ENCODE measurements at places on chromosomes 11 and 22.
A peak's percentile ranks its signal among the peaks of the same experiment; 100 is the strongest.

DNA sequence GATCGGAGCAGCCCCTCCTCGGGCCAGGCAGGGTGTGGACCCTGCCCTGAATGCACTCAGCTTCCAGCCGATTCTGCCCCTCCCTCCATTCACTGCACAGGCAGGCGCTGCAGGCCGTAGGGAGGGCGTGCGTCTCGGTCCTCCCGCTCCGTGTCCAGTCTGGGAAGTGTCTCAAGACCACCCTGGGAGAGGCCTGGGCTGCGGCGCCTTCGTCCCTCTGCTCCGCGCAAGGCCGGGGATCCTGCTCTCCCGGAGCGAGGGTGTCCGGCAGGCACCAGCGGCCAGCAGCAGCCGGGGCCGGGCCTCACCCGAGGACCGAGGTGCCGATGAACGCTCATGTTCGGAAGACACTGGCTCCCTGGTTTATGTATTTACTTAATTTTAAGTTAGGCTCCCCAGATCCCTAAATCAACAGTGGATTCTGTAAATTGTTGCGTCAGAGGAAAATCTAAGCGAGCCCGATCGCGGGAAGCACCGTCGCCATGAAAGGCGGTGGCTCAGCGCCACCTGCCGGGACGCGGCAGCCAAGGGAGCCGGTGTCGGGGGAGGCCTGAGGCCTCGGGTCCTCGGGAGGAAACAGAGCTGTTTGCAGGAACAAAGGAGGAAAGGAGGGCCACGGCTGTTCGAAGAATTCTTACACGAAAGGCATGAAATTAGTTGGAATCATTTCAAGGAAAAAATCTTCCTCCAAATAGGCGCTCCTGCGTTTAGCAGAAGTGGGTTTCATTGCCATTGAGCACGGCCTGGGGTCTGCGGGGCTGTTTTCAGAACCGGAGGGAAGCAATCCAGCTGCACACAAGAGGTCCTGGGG lies 195.3 kb downstream of the BRD1 start:
- peak; percentile 77 for DNase-seq

GRCh38 chr11:13552784-13553183 lies 57.0 kb upstream of the PTH start:
- DNase-seq: no peak

DNA sequence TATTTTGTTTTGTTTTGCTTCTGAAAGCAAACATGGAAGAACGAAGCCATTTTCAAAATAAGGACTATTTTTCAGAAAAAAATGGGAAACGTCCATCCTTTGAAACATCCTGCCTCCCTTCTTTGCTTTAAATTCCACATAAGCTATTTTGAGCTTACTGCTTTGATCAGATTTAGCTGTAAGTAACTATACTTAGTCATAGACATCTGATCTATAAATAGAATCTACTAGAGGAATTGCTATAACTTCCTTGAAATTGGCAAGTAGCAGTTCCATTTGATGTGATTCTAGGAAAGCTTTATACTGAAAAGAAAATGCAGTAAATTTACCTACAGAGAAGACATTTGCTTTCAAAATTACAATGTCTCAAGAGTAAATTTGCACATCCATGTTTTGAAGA lies 305.8 kb downstream of the TTC28 start:
- DNase-seq: no peak

DNA sequence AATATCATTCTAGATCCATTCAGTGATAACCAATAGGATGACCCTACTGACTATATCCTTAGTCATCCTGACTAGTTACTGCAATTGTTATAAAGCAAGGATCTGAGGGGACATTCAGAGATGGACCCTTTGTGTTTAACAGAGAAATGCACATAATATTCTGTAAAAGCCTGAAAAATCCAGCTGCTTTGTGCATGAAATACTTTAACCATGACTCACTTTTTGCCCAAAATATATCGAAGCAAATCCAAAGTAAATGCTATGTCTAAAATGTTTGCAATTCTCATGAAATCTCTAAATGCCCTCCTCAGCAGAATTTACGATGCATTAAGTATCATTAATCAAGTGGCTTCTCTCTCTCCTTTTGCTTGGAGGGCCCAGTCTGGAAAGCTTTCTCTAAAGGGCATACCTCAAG lies 178.8 kb upstream of the MTMR2 start:
- DNase-seq: no peak

DNA sequence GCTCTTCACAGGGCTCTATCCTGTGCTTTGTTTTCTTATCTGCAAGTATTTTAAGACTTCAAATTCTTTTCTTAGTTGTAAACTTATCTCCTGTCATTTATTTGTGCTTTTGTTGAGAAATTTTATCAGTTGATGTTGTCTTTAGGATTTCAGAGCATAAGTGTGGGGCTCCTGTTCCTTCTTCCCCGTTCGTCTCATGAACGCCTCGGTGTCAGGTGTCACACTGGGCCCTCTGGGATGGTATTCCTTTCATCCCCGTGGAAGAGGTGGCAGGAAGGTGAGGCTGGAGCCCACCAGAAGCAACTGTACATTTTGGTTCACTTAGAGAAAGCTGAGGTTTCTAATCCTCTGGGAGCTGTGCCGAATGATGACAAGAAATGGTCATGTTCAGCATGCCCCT lies 17.9 kb downstream of the NADSYN1 start:
- no peak for DNase-seq

GRCh38 chr22:34966980-34967565 lies 98.9 kb upstream of the ISX start:
- no peak for DNase-seq

Measured in NCI-H526 (cell line).